ENCODE measurements at places on chromosomes 2 and 18. TPM values are rescaled to one million over a fixed set of nuclear protein-coding genes. Genes with fewer than 3 reads are reported as not detected.

DNA sequence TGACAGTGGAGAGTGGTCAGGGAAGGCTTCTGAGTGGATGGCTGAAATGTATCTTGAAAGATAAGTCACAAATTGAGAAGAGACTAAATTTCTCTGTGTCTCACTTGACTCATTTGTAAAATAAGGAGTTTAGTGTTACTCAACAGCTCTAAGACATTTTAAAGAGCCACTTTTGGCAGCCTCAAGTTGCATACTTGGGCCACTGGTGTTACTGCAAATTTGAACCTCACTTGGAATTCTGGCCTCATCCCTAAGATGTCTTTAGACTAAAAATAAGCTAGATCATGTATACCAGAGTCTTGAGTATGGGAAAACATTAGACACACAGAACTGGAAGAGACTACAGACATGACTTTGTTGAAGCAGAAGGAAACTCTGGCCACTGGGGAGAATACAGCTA, 4.5 kb upstream of the MTLN start:
- no peaks in the 10 kb centered on the region for H3K4me1 ChIP-seq
- no peak overlapping the region for H3K27ac ChIP-seq
- H3K27me3 ChIP-seq, result no peaks in the 10 kb centered on the region
- no peak for DNase-seq

Gene ARHGEF4
- total RNA-seq, result 1.8 TPM

DNA sequence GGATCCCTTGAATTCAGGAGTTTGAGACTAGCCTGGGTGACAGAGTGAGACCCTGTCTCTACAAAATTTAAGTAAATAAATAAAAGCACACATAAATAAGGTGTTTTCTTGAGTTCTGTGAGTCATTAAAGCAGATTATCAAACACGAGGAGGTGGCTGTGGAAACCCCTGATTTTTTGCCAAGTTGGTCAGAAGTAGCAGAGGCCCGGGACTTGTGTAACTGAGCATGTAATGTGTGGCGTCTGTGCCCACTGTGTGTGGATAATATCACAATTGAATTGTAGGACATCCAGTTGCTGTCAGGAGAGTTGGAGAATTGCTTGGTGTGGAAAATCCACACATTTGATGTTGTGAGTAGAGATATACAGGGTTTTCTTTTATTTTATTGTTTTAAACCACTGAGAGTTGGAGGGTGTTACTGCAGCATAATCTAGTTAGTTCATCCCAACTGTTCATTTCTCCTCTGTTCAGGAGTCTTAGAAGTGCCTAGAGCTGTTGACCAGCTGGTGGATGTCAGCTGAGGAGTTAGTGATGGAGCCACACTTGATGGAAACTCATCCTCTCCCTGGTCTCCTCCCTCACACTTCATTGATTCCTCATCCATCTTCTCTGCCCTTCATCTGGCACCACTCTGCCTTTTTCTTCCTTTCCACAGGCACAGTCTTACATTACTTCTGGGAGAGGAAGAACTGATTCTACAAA, 45.9 kb upstream of the RHOB start:
- no peak for DNase-seq
- H3K4me3 ChIP-seq, result no peak overlapping the region
- H3K27ac ChIP-seq, result no peak overlapping the region
- no peaks in the 10 kb centered on the region for H3K27me3 ChIP-seq

DNA sequence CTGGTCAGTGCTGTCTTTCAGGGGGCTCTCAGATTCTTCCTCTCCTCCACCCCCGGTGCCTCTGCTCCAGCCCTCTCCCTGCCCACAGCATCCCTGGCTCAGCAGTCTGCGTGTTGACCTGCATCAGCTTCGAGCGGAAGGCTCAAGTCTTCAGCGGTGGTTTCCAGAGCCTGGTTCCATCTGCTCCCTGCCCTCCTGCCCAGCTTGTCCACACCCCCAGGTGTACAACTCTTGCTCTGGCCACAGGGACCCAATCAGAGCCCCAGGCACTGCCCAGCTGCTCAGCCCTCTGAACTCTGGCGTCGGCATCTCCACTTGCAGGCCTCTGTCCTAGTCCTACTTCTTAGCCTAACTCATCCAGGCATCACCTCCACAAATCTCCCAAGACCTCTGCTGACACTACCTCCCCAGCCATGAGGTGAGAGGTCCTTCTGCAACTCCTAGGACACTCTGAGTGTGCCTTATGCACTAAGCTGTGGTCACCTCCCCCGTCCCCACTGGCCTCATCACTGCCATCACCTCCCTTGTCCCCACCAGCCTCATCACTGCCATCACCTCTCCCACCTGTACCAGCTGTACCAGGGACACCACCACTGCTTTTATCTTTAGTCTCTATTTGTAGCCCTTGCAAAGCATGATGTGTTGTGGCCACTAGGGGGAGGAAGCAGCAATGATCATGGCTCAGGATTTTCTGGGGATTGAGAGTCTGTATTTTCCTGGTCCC, 60.9 kb downstream of the EDAR start:
- no peaks in the 10 kb centered on the region for H3K36me3 ChIP-seq
- DNase-seq, result no peak
- no peaks in the 10 kb centered on the region for H3K27me3 ChIP-seq
- no peak overlapping the region for H3K27ac ChIP-seq
- H3K4me1 ChIP-seq, result no peaks in the 10 kb centered on the region

Gene NHEJ1
- total RNA-seq, result 20.6 TPM

Gene CABYR
- total RNA-seq, result 4.4 TPM

GRCh38 chr2:9556121-9556743, 602 bp upstream of the ADAM17 start:
- H3K27me3 ChIP-seq, result no peaks in the 10 kb centered on the region
- H3K27ac ChIP-seq, result peak overlapping the region; percentile 97
- peaks cover 17% of the 10 kb centered on the region for H3K4me1 ChIP-seq

Gene STARD6
- not detected for total RNA-seq

GRCh38 chr2:174914853-174915760, 90.1 kb downstream of the CHN1 start:
- H3K4me1 ChIP-seq, result no peaks in the 10 kb centered on the region
- no peaks in the 10 kb centered on the region for H3K36me3 ChIP-seq
- H3K4me3 ChIP-seq, result no peak overlapping the region
- no peaks in the 10 kb centered on the region for H3K27me3 ChIP-seq
- H3K27ac ChIP-seq, result no peak overlapping the region

DNA sequence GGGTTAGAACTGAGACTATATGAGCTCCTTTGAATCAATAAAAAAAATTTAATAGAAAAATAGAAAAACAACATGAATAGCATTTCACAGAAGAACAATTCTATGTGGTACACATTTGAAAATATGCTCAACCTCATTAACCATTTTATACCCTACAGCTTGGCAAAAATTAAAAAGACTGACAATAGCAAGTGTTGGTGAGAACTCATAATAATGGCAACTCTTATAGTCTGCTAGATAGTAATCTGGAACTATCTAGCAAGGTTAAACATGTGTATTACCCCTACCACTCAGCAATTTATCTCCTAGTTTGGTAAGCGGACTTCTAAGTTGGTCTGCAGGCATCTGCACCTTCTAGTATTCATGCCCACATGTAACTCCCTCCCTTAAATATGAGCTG, 67.8 kb downstream of the CYBRD1 start:
- H3K4me1 ChIP-seq, result no peaks in the 10 kb centered on the region
- H3K4me3 ChIP-seq, result no peak overlapping the region
- H3K27me3 ChIP-seq, result no peaks in the 10 kb centered on the region

- no peaks in the 10 kb centered on the region for H3K4me1 ChIP-seq
- H3K27me3 ChIP-seq, result no peaks in the 10 kb centered on the region
- DNase-seq, result no peak
- H3K36me3 ChIP-seq, result no peaks in the 10 kb centered on the region
- no peak overlapping the region for H3K27ac ChIP-seq
Observed at GRCh38 chr2:239009589-239009961, 161.7 kb downstream of the TWIST2 start.

DNA sequence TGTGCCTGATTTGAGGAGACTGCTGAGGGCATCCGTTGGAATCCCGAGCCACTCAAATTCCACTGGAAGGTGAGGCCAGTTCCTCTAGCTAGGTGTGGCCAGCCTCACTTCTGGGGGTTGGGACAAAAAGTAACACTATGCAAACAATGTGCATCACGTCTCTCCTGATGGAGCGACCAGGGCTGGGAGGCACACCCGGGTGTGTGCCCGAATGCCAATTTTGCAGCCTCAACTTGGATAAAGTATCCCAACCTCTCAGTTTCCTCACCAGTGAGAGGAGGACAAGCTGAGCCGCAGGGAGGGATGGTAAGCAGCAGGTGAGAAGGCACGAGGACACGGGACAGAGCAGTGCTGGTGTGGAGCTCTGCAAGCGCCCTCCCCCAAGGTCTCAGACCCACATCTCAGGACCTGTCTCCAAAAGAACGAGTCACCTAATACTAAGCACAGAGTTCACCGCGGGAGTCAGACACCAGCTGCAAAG, 218.3 kb downstream of the HAUS1 start:
- no peak overlapping the region for H3K4me3 ChIP-seq
- no peak overlapping the region for H3K27ac ChIP-seq
- no peaks in the 10 kb centered on the region for H3K36me3 ChIP-seq

GRCh38 chr2:227626580-227627151, 9.4 kb downstream of the SCYGR4 start:
- H3K27ac ChIP-seq, result no peak overlapping the region
- no peak overlapping the region for H3K4me3 ChIP-seq
- H3K4me1 ChIP-seq, result no peaks in the 10 kb centered on the region
- DNase-seq, result no peak
- H3K27me3 ChIP-seq, result no peaks in the 10 kb centered on the region
- no peaks in the 10 kb centered on the region for H3K36me3 ChIP-seq

Gene IL1F10
- not detected for total RNA-seq

Data from uterus (tissue), 4 donors.